ENCODE measurements at places on chromosomes 4 and X.

- DNase-seq: no peak
Observed at GRCh38 chrX:123588723-123589122, 144.1 kb downstream of the THOC2 start.

- no peak for DNase-seq
Observed at GRCh38 chrX:70456256-70456655, 11.6 kb downstream of the DLG3 start.

DNA sequence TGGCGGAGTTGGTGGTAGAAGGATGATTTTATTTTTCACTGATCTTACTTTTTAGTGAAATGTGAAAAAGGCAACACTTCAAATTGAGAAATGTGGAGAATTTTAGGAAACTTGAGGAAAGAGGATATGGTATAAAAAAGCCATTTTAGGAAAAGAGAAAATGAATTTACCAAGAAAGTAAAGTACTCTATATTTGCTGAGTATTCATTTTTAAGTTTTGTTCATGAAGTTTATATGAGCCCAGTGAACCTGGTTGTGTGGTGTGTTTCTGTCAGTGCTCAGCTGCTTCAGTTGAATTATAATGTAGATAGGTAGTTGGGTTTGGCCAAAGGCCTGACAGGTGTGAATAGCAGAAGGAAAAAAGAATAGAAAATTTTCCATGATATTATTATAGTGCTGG, 345.5 kb upstream of the FSTL5 start:
- no peak for DNase-seq

GRCh38 chr4:147891476-147892115, 159.7 kb downstream of the ARHGAP10 start:
- DNase-seq: no peak

- no peak for DNase-seq
Observed at GRCh38 chrX:111568354-111568753, 56.9 kb downstream of the SERTM2 start.

GRCh38 chr4:38489924-38490639, 173.9 kb upstream of the KLF3 start:
- DNase-seq: no peak

- no peak for DNase-seq
Observed at GRCh38 chr4:18014269-18014668, 7.3 kb downstream of the LCORL start.

DNA sequence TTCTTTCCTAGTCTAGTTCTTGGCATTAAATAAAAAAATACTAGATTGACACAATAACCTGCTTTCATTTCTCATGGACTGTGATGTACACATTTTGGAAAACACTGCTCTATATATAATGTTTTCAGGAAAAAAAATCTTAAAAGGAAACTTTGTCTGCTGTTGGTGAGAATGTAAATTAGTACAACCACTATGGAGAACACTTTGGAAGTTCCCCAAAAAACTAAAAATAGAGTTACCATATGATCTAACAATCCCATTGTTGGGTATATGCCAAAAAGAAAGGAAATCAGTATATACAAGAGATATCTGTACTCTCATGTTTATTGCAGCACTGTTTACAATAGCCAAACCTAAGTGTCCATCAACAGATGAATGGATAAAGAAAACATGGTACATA, 202.3 kb downstream of the PPP3CA start:
- no peak for DNase-seq

DNA sequence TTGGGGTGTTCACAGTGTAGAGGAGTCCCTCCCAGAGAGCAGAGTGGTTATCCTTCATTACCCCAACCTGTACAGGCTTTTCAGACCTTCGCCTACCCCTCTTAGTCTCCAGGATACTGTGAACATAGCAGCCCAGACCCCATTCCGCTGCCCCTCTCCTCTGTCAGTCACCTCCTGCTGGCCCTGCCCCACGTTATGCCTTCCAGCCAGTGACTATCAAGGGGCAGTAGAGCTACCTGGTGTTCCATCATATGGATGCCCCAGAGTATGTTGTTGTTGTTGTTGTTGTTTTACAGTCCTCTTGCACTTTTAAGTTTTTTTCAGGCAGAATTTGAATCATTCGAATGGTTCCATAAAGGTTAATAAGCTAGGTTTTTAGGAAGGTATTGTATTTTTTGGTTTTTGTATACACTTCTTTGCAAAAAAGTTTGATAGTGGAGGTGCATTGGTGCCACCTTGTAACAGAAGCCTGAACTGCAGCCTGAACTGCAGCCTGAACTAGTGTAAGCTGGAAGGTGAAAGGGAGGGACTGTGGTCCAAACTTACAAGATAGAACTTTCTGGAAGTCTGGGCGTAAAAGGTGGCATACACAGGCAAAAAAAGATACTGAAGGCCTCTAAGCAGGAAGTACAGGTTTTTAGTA, 101.4 kb upstream of the RAB40AL start:
- no peak for DNase-seq

DNA sequence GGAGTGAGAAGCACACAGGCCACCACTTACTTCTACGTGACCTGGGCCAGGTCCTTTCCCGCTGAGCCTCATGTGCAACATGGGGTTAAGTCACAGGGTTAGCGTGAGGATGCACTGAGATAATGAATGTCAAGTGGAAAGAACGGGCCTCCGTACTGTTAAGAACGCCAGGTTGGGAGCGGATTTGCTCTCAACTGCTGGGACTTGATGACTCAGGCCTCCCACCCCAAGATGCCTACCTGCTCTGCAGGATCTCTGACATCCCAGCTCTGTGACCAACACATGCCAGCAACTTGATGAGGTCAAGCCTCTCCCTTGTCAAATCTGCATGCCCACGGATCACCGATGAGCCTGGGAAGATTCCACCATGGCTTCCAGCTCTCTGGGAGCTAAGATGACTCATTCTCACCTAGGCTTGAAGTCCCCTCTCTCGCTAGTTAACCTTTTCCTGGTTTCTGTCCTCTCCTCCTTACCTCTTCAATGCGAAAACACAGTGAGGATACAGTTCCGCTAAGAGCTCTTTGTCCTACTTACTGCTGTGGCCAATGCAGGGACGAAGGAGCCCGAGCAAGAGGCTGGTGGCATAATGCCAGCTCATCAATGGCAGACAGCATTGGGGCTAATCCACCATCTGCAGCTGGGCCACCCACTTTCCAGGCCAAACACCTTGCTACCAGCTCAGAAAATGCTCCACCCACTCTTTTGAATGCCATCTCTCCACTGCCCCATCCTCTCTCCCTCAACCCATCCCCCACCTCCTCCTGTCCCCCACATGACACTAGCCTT, 67.6 kb downstream of the PJA1 start:
- DNase-seq: no peak

- no peak for DNase-seq
Observed at GRCh38 chr4:179165000-179165738, 1722.9 kb upstream of the AGA start.

GRCh38 chr4:150682126-150682525, 100.2 kb downstream of the MAB21L2 start:
- no peak for DNase-seq

DNA sequence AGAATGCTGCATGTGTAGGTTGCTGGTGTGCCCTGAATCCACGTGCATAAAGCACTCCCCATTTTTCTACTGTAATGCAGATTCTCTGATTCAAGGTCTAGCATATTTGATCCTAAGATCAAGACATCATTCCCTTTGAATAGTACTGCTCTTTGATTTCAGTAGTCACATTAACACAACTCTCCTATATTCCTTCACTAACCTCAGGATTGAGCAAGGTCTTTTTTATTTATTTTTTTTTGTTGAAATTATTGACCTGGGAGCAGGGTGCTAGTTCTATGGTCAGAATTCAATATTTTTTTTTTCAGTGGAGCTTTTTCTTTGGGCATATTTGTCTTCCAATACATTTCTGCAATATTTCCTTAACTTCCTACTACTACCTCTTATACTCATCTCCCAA, 245.7 kb downstream of the RBMX2 start:
- no peak for DNase-seq

DNA sequence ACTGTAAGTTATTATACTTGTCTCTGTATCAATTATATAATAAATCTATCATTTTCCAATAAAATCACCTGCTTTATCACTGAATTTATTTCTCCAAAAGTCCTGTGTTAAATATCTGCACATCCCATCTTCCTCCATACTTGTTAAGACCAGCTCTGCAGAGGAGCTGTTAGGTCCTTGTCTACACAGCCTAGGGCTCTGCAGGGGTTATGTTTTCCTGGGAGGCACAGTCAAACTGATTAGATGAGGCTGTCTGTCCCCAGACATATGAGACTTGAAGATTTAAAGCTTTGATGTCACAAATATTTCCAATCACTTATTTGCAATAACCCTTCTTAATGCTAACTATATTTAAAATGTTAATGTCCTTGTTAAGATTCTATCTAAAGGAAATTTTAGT, 446.8 kb downstream of the TRAM1L1 start:
- no peak for DNase-seq

- DNase-seq: no peak
Observed at GRCh38 chrX:2682565-2683177, 8.4 kb upstream of the CD99 start.

- DNase-seq: no peak
Observed at GRCh38 chr4:149176039-149176438, 639.6 kb downstream of the IQCM start.

- no peak for DNase-seq
Observed at GRCh38 chrX:109813236-109813635, 80.2 kb upstream of the ACSL4 start.

- DNase-seq: no peak
Observed at GRCh38 chr4:173218411-173219125, 50.0 kb downstream of the GALNT7 start.

GRCh38 chr4:75584067-75584466, 28.2 kb downstream of the ODAPH start:
- DNase-seq: no peak

DNA sequence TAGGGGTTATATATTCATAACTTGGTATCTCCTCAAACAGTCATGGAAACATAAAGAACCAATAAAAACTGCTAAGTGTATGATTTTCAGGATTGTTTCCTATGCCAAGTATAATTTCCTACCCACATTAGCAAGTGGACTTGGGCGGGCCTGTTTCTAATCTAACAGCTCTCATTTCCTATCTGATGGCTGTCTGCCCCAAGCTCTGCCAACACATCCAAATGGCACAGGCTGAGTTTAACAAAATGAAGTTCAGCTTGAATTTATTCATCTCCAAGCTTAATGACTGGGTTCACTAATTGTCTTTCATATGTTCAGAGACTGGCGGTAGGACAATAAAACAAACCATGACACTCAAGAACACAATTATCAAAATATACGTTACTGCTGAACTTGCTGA, 55.5 kb upstream of the S100G start:
- DNase-seq: no peak
